ENCODE measurements at places on chromosomes 1 and 21.

DNA sequence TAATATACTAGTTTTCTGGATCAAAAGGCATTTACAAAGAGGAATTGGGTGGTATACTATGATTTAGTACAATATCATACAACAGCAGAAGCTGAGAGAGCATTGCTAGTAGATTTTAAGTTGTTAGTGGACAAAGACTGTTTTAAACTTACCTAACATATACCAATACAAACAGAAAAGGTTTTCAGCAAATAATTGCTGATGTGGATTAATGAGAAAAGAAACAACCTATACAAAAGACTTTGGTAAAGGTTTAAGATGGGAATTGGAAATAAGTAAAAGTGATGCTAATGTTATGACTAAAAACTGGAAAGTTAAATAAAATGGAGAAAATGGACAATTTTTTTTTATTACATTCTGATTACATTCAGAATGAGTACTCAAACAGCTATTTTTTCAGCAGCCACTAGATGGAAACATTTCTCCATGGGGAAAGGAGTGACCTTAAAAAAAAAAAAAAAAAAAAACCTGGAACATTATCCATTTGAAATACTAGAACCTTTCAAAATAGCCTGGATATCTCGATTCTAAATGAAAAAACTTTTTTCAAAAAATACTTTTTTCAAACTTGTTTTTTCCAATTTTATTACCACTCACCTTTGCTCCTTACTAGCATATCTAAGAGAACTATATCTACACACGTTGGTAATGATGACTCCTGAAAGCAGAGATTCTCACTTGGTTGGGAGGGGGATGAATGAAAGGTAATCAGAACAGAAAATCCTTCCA is 55.4 kb downstream of the EPRS1 start:
- peak; percentile 70 for DNase-seq

- no peak for DNase-seq
Measured at GRCh38 chr1:19812875-19813642, 2.0 kb downstream of the RNF186 start.

DNA sequence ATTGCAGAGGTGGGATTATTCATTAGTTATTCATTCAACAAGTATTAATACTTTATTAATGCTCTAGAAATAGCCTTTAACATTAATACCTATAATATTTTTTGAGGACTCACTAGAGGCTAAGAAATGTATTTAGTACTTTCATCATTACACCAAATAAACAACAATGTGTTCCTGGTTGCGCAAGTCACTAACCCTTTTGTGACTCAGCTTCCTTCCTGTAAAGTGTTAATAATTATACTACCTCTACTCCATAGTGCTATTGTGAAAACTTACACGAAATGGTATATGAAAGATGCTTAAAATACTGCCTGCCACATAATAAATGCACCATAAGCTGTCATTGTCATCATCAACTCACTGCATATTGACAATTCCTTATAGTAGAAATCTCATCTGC is 431.0 kb downstream of the DPYD start:
- DNase-seq, result peak; percentile 57

DNA sequence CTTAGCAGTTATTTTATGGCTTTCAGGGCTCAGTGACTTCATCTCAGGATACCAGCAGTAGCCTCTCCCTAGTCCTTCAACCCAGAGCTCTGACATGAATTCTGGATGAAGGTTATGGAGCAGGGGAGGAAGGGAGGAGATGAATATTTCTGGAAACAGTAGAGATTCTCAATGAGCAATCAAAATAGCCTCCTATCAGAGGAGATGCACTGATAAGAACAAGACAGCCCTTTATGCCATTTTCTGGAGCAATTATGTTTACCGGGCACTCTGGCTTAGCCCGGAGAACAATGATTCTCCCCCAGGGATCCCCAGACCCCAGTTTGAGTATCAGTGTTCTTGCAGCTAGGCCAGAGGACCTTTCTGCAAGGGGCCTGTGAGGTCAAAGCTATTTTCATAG is 37.9 kb upstream of the EDARADD start:
- no peak for DNase-seq

DNA sequence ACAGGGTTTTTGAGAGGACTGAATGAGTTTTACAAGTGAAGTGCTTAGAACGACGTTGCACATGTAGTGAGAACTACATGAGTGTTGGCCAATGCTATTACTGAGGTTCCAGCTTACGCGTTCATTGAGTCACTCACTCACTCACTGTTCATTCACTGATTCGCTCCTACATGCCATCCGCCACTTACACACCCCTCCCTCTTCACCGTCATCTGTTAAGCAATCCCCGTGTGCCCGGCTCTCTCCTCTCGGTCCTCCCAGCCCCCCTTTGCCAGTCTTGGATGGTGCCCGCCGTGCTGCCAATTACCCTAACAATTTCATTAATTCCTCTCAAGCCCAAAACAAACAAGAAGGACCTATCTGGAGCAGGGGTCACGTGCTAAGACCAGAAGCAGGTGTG is 27.3 kb upstream of the EPHA2 start:
- peak; percentile 99 for DNase-seq

DNA sequence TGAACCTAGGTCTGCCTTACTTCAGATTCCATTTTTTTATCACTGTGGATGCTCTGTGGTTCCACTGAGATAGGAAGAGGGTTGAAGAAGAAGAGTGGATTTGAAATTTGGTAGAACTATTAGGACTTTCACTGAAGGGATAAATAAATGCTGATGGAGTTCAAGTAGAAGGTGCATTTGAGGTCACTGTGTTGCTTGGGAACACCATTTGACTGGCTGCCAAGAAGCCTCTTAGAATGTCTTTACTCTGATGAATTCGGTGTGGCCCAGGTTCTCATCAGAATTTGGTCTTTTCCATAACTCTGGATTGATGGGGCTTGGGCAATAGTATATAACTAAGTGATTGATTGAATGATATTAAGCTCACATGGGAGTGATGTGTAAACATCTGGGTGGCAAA is 11.9 kb downstream of the XPR1 start:
- DNase-seq, result peak; percentile 48

DNA sequence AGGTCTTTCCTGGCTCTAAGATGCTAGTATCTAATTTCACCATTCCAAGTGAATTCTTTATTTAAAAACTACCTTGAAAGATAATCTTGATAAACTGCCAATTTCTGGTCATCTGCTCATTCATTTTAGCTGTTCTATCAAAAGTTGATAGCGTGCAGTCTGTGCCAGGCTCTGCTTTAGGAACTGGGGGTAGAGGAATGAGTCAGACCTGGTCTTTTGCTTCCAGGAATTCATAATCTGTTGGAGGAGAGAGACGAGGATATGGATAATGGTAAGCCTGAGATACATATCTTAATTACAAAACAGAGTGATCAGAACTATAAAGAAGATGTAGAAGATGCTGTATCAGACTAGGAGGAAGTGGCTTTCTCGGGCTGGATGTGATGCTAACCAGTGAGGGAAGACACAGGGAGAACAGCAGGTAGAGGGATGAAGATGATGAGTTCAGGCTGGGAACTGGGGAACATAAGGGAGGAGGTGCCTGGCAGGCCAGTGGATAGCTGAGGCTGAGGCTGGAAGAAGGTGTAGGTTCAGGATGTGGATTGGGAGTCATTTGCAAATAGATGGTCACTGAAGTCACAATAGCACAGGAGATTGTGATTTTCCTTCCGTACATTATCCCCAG is 12.3 kb upstream of the PHC2 start:
- DNase-seq, result peak; percentile 29

GRCh38 chr1:45913183-45913683 is 109.8 kb downstream of the MAST2 start:
- peak; percentile 98 for DNase-seq

GRCh38 chr1:15432324-15432723 is 5.9 kb upstream of the CTRC start:
- no peak for DNase-seq

DNA sequence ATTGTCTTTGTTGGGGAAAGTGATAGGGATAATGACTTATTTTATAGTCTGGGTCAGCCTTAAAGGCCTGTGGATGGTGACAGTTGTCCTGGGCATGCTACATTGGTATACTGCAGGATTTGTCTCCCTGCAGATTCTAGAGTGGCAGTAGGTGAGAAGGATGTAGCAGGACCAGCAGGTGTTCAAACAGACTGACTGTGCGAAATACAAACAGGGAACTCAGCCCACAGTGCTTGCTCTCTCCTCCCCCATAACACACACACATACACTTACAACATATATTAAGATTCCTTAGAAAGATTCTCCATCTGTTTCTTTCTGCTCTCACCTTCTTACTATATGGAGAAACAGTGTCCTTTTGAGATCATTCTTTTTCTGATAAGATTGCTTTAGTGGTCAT is 6.9 kb downstream of the PDE4B start:
- DNase-seq, result no peak

GRCh38 chr1:37362594-37363385 is 111.6 kb upstream of the ZC3H12A start:
- DNase-seq, result no peak

GRCh38 chr1:203276916-203277545 is 28.3 kb upstream of the BTG2 start:
- no peak for DNase-seq

- no peak for DNase-seq
Measured at GRCh38 chr1:200783926-200784325, 45.2 kb downstream of the CAMSAP2 start.

DNA sequence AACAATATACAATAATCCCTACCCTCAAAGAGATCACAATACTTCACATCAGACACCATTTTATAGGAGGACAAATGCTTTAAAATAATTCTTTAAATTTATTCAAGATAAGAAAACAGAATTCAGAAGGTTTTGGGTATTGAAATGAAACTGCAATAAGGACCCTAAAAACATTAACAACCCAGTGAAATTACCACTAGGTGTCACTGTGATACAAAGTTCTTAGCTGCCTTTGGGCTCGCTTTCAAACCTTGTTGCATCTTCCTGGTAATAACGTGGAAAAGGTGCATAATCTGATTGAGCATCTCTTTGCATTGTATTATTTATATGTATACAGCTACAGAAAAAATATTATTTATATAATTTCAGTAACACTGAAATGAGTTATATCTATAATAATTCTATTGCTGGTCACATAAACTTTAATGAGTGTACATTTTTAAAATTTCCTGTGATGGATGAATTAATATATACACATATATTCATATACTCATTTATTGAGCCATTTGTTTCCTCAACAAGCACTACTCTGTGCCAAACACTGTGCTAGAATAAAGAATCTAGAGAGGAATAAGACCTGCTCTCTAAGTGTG is 185.2 kb downstream of the FAF1 start:
- peak; percentile 80 for DNase-seq

GRCh38 chr1:116496380-116496779 is 74.4 kb downstream of the CD58 start:
- peak; percentile 48 for DNase-seq

GRCh38 chr1:24929398-24930259 is 447 bp downstream of the RUNX3 start:
- DNase-seq, result peak; percentile 57

DNA sequence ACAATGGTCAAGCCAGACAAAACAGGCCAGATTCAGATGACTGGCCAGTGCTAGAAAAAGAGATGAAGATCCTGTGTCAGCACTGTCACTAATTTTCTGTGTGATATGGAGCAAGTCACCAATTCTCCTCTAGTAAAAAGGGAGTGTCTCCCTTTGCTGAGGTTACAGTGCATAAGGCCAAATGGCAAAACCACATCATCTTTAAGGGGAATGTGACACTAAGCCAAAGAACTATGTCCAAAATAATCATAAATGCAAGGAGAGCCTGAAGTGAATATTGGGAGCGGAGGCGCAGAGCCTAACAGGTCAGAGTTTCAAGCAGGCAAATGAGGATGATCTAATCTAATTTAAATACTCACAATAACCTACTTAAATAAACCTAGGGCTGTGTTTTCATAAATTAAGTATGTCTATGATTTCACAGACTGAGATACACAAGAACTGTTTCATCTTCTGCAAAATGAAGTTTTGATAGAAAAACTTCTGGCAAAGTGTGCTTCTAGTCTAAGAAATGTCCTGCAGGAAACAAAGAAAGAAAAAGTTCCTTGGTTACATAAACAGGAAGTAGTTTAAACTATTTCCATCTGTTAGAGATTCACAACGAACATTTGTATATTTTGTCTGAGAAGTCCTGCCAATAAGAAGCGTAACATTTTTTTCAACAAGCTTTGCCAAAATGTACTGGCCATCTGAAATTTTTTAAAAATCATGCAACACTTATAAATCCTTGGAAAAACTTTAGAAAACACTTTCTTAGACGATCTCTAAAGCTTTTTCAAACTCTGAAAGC is 290.2 kb downstream of the LRRC40 start:
- DNase-seq, result peak; percentile 48

DNA sequence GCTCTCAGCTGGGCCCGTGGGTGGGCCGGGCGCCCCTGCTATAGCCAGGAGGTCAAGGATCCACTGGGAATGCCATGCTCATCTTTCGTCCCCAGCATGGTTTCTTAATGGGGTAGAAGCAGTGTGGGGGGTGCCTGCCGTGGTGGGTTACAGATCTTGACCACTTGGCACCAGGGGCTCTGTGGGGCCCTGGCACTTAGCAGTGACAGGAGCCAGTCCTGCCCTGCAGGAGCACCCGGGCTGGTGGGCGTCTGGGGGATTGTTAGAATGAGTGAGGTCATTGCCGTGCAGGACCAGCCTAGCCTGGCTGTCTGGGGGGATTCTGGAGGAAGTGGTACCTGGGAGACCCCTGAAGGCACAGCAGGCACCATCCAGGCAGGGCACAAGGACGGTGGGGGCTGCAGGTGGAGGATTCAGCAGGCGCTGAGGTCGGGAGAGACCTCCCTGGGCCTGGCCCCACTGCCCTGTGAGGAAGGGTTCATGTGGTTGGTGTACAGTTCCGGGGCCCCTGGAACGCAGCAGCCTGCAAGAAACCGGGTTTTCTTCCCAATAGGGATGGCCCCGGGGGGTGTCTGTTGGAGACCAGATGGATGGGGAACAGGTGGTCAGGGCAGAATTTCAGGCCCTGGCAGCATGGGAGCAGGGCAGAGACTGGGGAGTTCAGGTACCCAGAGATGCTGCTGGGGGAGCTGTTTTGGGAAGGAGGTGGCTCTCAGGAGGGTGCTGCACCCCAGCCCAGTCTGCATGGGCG is 4.8 kb downstream of the AIRE start:
- DNase-seq, result no peak

DNA sequence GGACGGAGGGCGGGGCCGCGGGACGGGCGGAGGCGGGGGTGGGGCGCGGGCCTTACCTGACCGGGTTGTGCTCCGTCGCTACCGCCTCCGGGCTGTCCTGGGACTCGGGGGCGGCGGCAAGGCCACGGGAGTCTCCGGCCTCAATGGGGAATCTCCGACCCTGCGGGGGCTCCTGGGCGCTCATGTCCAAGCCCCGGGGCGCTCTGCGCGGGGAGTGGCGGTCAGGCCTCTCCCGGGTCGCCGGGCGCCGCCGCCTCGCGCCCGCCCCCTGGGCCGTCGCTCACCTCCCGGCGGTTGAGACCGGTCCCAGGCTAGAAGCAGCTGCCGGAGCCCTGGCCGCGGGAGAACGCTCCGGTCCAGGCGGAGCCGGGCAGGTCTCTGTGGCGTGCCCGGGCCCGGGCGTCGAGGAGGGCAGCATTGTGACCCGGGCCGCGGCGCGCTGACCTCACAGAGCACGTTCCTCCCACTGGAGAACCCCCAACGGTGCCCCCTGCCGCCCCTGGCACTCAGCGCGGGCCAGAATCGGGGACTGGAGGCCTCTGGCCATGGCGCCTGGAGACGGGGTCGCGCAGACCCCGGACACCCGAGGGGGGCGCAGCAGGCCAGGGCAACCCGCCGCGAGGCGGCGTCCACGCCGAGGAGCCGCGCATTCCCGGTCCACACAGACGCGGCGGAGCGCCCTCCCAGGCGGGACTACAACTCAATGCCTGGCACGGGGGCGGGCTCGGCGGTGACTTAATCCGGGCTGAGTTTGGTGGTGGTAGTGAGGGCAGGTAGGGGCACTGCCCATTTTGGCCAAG is 411 bp downstream of the FAM229A start:
- DNase-seq, result peak; percentile 74

GRCh38 chr21:42512346-42513034 is 1.2 kb upstream of the SLC37A1 start:
- no peak for DNase-seq
